Naive thymus-derived CD8-positive, alpha-beta T cell (primary cell): ENCODE measurements at places on chromosomes 11 and 22.

- no peak for DNase-seq
Observed at GRCh38 chr22:49307870-49308269, 519.8 kb downstream of the BRD1 start.

DNA sequence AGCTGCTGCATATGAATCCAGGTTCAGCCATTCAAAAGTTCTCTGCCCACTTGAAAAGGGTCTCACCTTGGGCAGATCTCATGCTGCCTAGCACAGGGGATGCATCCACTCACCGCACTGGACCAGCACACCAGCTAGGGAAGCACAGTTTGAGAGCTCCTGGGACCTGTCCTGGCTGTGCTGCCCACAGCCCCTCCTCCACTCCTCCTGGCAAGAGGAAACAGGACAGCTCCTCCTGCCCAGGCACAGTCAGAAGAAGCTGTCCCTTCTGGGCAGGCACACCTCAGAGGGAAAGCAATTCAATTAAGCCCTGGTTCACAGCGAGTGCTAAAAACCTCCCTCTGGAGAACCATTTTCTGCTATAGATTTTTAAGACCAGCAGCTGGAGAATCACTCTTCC lies 146.7 kb downstream of the ST3GAL4 start:
- DNase-seq: no peak

- no peak for DNase-seq
Observed at GRCh38 chr11:107733518-107733917, 21.7 kb upstream of the SLN start.

DNA sequence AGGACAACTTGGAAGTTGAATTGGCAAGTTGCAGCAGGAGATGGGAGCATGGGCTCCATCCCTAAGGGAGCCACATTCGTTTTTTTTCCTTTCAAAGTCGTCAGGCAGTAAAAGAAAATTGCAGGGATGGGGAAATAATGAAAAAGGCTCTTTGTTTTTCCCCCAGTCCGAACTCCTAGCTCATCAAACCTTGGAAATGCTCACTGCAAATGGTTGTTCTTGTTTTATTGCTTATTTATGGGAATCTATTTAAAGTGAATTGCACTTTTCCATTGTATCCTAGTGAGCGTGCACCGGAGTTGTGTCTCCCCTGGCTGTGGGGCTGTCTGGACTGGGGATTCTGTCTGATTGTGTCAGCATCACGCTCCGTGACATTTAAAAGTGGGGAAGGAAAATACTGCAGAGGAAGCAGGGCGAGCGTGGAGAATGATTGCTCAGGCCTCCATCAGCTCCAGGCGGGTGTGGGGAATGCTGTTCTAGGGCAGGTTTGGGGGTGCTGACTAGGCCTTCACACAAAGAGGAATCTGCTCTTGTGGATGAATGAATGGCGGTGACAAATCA lies 306.4 kb downstream of the KIRREL3 start:
- DNase-seq: no peak

DNA sequence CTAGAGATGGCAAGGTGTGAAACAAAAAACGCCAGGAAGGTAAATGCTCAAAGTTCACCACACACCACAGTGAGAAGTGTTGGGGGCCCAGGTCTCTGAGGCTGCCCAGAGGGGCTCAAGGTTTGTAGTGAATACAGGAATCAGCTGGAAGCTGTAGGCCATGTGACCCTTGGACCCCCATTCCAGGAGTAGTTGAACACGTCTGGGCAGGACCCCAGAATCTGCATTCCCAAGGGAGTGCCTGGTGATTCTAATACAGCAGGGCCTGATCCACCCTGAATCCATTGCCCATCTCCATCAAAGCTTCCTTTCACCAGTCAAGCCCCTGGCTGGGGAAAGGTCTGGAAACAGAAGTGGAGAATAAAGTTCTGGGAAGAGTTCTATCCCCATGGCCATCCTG lies 70.8 kb upstream of the B3GAT1 start:
- no peak for DNase-seq

GRCh38 chr11:20357150-20357549 lies 6.4 kb upstream of the HTATIP2 start:
- DNase-seq: no peak

GRCh38 chr11:22346282-22346681 lies 8.1 kb downstream of the SLC17A6 start:
- no peak for DNase-seq

- DNase-seq: no peak
Observed at GRCh38 chr11:10139656-10140055, 154.4 kb downstream of the SBF2 start.

DNA sequence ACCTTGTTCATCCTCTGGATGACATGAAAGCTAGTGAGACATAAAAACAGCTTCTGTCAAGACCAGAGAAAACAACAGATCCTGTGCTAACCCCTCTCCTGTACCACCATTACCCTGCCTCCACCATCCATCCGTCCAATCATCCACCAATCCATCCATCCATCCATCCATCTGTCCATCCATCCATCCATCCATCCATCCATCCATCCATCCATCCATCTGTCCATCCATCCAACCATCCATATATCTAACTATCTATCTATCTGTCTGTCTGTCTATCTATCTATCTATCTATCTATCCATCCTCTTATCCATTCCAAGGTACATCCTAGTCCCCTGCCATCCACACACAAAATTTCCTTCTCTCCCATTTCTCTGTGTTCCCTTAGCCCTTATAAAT lies 46.6 kb upstream of the ME3 start:
- DNase-seq: no peak

DNA sequence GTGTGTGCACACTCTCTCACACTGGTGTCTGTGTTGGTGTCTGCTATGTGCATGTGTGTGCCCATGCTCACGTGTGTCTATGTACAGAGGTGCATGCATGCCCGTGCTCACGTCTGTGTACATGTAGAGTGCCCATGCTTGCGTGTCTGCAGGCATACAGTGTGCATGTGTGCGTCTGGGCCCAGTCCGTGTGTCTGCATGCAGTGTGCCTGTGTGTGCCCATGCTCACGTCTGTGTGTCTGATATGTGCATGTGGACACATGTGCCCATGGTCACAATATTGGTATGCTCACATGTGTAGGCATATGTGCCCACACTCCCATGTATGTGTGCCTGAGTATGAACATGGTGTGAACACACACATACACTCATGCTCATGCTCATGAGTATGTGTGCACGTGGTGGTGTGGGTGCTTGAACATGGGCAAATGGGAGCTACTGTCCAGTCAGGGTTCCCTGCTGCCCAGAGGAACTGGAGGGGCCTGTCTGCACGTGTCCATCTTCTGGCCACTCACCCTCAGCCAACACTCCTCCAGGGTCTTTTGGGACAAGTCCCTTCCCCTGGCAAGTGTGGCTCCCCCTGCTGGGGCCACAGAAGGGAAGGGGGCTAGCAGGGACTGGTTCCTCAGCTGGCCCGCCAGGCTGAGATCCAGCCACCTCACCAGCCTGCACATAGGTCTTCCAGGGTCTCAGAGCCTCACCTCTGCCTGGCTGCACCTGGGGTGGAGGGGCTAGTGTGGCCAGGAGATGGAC lies 7.3 kb upstream of the TBX1 start:
- no peak for DNase-seq

- DNase-seq: no peak
Observed at GRCh38 chr22:24969560-24970301, 17.2 kb downstream of the KIAA1671 start.

GRCh38 chr11:11909727-11910126 lies 68.0 kb downstream of the USP47 start:
- DNase-seq: no peak

GRCh38 chr11:117662255-117662654 lies 134.8 kb downstream of the DSCAML1 start:
- DNase-seq: no peak

DNA sequence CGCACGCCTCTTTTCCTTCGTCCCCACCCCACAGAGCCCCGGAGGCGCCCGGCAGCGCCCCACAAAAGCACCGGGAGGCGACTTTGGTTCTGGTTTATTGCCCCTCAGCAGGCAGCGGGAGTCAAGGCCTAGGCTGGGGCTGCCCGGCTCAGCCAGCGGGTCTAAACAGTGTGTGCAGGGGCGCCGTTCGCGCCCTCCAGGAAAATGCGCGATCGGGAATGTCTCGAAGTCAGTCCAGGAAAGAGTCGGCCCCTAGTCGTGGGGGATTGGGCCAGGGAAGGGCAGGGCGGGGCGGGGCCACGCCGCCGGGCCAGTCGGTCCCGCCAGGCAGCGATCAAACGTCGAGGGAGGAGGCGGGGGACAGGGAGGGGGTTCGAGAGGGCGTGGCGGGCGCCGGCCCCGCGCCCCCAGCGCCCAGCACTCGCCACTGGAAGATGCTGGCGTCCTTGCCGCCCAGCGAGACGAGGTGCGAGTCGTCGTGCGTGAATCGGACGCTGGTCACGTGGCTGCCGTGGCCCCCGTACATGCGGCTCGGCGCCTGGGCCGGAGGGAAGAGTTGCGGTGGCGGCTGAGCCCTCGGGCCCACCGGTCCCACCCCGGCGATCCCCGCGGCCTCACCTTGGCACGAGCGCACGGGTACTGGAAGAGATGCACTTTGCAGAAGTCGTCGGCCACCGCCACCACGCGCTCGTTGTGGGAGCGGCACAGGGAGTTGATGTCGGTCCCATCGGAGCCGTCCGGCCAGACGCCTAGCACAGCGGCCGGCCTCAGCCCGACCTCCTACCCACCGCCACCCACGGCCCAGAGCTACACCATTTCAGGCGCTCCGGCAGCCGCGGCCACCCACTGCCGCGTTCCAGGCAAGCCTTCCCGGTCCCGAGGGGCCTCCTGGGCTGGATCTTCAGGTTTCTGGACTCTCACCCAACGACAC lies 741 bp upstream of the MTA2 start:
- DNase-seq: no peak

DNA sequence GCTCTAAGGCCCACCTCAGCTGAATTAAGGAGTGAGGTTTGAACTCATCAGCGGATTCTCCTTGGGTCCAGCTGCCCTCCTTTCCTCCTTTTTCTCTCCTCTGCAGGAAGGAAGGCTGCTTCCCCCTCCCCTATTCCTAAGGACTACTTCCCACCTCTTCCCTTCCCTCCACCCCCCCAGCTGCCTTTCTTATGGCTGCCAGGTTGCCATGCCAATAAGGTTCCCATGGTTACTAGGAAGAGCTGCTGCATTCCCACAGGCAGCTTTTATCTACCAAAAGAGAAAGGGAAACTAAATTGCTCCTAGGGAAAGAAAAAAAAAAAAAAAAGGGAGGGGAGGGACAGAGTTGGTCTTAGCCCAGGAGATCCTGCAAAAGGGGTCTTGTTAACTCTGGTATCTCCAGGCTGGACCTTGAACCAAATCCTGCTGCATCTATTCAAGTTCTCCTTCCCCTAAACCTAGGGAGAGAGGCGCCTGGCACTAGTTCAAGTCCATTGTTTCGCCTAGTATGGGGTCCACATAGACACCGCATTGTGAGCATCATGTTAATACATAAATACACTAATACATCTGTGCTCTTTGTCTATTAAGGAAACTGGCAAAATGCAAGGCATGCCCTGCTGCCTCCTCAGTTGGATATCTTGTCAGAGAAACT lies 21.2 kb upstream of the FEZ1 start:
- DNase-seq: no peak

GRCh38 chr11:94546162-94546470 lies 2.4 kb downstream of the FUT4 start:
- no peak for DNase-seq

- no peak for DNase-seq
Observed at GRCh38 chr22:27641049-27641795, 160.3 kb downstream of the MN1 start.

DNA sequence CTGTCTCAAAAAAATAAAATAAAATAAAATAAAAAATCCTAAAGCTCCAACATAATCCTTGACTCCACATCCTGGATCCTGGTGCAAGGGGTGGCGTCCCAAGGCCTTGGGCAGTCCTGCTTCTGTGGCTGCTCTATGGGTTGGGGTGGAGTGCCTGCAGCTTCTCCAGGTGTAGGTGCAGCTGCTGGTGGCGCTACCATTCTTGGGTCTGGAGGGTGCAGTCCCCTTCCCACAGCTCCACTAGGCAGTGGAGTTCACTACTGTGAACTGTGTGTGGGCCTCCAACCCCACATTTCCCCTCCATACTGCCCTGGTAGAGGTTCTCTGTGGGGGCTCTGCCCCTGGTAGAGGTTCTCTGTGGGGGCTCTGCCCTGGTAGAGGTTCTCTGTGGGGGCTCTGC lies 6.9 kb upstream of the TBC1D22A start:
- DNase-seq: no peak
